ENCODE measurements at places on chromosomes 5 and 9.

DNA sequence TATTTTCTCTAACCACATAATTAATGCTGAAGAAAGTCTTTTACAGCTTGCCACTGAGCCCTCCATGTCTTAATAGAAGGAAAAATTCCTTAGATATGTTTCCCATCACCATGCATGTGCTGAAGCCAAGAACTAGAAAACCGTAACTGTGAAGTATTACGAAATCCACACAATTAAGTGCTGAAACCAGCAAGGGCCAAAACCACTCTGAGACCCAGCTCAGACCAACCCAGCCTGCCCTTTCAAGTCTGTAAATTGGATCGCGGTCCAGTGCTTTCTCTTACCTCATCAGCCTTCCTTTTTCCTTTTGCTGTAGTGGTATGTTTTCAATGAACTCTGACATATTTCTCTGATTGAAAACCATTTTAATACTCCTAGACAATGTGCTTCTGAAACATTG, 26.3 kb downstream of the SEMA5A start:
- peak; percentile 44 for DNase-seq

GRCh38 chr5:55338092-55338613, 30.4 kb downstream of the MTREX start:
- no peak for DNase-seq

- DNase-seq: no peak
Measured at GRCh38 chr5:83433891-83434290, 37.7 kb upstream of the VCAN start.

- DNase-seq: no peak
Measured at GRCh38 chr9:134381671-134382516, 55.6 kb downstream of the RXRA start.

DNA sequence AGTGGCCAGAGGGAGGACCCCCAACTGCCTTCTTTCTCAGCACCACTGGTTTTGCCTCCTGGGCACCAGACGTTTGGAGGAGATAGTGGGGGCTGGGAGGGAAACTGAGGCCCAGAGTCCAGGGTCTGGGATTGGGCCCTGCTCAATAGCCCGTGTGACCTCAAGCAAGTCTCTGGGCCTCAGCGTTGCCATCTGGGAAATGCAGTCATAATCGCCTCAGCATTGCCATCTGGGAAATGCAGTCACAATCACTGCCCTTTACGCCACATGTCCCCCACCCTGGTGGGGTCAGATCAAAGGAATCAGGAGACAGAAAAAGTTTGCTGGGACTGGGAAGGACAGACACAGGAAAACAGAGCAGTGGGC, 1.6 kb downstream of the SH2D3C start:
- no peak for DNase-seq

- no peak for DNase-seq
Measured at GRCh38 chr9:129665814-129666520, 520 bp downstream of the PRRX2 start.

DNA sequence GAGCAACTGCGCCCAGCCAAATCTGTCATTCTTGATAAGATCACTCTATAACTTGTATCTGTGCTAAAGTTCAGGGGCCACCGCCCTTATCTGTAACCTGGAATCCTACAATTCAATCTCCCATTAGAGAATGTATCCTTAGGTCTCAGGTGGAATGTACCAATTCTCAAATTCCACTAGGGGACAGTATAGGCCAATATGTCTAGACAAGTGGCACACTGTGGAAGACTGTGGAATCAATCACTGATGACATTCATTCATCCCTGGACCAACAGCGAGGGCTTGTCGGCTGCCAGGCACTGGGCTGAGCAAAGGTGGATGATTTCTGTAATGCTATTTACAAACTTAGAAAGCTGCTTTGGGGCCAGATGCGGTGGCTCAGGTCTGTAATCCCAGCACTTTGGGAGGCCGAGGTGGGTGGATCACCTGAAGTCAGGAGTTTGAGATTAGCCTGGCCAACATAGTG, 28.7 kb upstream of the MEGF9 start:
- no peak for DNase-seq

- no peak for DNase-seq
Measured at GRCh38 chr5:136080113-136080482, 51.3 kb downstream of the TGFBI start.

GRCh38 chr9:72579880-72580550, 58.6 kb downstream of the TMC1 start:
- DNase-seq: no peak

GRCh38 chr9:102922526-102922925, 72.6 kb upstream of the CYLC2 start:
- DNase-seq: no peak

- DNase-seq: no peak
Measured at GRCh38 chr5:170363671-170364070, 25.5 kb downstream of the KCNMB1 start.

Data from uterus (tissue), 4 donors.